K562 (cell line): ENCODE measurements at places on chromosomes 12 and 14.
A peak's percentile ranks its signal among the peaks of the same experiment; 100 is the strongest.

- DNase-seq: peak; percentile 24
These were observed 186.6 kb upstream of the OR4E1 start for GRCh38 chr14:21860172-21860571.

DNA sequence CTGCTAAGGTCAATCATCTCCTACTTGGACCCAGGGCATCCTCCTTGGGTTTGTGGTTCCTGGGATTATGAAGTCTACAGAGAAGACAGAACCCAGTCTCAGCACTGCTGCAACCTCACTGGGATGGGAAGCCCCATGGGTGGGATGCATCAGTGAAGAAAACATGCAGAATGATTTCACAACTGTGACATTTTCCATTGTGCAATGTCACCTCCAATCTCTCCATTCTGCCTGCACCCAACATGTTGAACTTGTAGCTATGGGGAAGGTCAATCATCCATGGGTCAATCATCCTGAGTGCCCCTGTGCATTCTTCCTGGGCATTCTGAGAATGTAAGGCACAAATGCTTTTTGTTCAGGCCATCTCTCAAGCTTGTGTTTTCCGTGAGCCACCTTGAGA, 1004.4 kb upstream of the TMEM132C start:
- DNase-seq: no peak

DNA sequence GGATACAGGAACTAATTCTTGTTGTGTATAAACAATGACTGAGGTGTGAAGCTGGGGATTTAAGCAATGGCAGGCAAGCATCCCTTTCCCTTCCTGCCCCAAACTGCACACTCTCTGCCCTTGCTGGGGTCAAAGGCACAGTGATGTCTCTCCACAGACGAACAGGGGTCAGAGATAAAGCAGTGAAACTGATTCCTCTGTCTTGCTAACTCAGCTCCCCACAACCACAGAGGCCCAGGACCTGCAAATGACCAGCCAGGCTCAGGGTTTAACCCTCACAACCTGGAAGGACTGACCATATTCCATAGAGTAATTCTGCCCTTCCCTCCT, 67.2 kb downstream of the CCDC88C start:
- DNase-seq: no peak

- peak; percentile 72 for DNase-seq
These were observed 111.6 kb downstream of the RBM19 start for GRCh38 chr12:113854385-113855142.

DNA sequence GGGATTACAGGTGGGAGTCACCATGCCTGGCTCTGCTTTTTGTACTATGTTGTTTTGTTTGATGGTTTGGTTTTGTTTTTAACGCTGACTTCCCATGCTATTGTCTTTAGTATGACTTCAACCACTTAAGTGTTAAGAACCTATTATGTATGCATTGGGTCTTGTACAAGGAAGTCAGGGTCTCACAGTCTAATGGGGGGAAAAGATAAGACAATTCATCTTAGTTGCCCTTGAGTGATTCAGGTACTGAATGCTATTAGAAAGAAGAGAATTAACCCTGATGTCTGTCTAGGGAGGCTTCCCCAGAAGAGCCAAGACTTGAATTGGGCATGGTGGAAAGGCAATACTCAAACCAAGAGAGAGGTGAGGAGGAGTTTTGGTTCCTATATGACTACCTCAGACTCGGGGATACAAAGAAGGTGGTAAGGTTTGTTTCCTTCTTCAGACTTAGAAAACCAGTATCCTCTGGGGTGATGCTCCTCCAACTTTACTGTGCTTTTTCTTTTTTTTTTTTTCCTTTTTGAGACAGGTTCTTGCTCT, 64.6 kb downstream of the SUSD6 start:
- no peak for DNase-seq

- no peak for DNase-seq
These were observed 5.5 kb upstream of the NR1H4 start for GRCh38 chr12:100468126-100468525.

- no peak for DNase-seq
These were observed 129.9 kb downstream of the CRACR2A start for GRCh38 chr12:3622822-3623690.

DNA sequence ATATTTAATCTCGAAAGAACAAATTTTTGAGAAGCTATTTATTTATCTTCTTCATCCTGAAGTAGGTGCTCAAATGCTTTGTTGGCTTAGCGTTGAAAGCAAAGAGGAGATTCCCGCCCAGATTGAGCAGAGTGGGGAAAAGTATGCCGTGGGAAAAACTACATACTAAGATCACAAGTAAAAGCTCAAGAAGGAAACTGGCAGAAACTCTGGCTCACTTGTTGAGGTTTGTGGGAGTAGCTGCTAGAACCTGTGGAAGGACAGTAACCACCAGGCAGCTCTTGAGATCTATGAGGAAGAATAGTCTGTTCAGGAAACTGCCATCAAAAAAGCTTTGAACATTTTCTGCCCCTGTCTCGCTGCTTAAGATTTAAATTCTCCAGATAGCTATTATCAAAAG, 3.9 kb downstream of the MYRFL start:
- DNase-seq: no peak

GRCh38 chr12:119804011-119804641, 73.0 kb downstream of the CIT start:
- peak; percentile 37 for DNase-seq

DNA sequence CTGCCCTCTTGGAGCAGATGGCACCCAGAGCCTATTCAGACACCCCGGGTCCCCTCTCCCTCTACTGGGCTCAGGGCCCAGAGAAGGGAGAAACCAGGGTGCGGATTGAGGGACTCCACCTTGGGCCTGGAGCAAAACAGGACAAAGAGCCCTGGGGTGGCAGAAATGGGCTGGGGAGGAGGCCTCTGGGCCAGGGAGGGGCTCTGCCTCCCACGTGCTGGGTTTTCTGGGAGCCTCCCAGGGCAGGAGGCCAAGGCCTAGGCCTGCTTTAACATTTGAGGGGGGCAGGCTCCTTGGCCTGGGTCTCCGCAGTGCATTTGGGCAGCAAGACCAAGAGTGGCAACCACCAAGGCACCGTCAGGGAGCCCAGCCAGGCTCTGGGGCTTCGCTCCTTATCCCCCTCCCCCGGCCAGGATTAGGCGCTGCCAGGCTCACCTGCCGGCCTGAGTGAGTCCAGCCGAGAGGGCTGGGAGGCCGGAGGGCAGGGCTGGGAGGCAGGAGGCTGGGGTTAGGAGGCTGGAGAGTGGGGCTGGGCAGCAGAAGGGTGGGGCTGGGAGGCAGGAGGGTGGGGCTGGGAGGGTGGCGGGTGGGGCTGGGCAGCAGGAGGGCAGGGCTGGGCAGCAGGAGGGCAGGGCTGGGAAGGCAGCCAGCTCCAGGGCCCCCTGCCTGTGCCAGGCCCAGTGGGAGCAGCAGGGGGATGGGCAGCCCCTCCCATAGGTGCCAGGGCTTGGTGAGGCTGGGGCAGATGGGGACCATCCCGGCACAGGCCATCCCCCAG, 101.8 kb upstream of the EIF5 start:
- DNase-seq: no peak

GRCh38 chr12:47343684-47344567, 264.2 kb upstream of the AMIGO2 start:
- no peak for DNase-seq

- DNase-seq: no peak
These were observed 4.9 kb downstream of the BMP4 start for GRCh38 chr14:53951627-53952303.

DNA sequence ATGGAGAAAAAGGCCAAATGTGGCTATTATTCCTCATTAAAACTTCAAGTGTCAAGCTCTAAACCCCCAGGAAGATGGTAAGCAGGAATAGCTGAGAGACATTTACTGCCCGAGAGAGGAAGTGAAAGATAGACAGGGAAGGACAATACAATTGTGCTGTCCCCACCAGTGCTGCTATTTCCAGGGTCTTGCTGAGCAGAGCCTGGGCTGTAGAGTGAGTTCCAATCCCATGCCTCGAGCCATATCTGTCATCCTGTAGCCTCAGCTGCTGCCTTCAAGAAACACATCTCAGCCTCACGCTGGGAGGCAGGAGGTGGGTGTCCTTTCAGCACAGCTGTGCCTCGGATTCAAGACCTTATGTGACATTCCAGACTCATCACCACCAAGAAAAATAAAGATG, 114.0 kb downstream of the RPAP3 start:
- no peak for DNase-seq

GRCh38 chr14:94501588-94502516, 7.4 kb downstream of the SERPINA12 start:
- no peak for DNase-seq

- DNase-seq: no peak
These were observed 1338.8 kb upstream of the SEL1L start for GRCh38 chr14:82872494-82872893.

DNA sequence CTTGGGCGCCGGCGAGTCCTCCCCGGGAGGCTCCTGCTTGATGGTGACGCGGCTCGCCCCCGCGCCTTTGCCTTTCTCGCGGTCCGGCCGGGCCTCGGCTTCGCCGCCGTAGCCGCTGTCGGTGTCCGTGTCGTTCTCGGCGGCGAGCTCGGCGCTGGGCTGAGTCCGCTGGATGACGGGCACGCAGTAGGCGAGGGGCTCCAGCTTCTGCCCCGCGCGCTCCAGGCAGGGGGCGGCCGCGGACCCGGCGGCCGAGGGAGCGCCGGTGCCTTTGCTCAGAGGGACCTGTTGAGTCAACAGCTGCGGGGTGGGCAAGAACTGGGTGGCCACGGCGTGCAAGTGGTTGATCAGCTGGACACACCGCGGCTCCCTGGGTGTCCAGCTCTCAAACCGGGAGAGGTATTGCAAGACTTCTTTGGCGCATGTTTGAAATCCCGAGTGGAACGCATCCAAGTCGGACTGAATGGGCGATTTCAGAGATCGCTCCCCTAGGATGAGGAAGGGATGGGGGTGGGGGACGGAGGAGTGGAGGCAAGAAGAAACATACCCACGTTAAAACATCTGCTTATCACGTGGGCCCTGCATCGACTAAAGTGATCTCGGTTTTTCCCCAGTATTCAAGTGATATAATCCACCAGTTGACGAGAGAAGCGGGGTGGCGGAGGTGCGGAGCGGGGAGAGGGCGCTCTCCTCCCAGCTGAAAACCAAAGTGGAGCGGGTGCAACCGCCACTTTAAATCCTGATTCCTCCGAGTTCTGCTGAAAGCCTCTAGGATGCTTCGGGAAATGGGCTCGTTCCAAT, 2.0 kb downstream of the BHLHE41 start:
- DNase-seq: peak; percentile 25

- no peak for DNase-seq
These were observed 249.0 kb downstream of the CACNA1C start for GRCh38 chr12:2301531-2302461.

DNA sequence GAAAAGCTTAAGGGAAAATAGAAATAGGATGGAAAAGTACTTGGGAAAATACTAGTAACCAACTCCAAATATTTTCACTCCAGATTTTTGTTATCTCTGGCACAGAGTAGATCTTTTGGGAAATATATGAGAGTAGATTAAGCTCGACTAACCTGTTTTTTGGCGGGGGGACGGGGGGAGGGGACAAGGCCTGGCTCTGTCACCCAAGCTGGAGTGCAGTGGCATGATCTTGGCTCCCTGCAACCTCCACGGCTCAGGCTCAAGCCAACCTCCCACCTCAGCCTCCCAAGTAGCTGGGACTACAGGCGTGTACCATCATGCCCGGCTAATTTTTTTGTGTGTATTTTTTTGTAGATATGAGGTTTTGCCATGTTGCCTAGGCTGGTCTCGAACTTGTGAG, 4.8 kb downstream of the DHRS7 start:
- no peak for DNase-seq

DNA sequence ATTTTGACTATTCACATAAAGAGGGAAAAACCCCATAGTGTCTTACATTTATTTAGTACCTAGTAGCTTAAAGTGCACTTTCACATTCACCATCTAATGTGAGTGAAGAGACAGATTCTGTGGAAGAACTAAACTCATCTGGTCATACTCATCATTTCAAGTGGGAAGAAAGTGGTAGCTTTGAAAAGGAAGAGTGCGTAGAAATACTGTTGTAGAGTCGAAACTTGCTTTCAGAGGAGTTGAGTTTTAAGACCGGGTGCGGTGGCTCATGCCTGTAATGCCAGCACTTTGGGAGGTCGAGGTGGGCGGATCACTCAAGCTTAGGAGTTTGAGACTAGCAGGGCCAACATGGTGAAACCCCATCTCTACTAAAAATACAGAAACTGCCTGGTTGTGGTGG, 222.2 kb downstream of the ERC1 start:
- no peak for DNase-seq

GRCh38 chr14:101960225-101960624, 4.1 kb upstream of the DYNC1H1 start:
- peak; percentile 30 for DNase-seq

- no peak for DNase-seq
These were observed 194.6 kb downstream of the PAX9 start for GRCh38 chr14:36856095-36856878.

- DNase-seq: no peak
These were observed 82.9 kb downstream of the TSPAN9 start for GRCh38 chr12:3160081-3160480.

DNA sequence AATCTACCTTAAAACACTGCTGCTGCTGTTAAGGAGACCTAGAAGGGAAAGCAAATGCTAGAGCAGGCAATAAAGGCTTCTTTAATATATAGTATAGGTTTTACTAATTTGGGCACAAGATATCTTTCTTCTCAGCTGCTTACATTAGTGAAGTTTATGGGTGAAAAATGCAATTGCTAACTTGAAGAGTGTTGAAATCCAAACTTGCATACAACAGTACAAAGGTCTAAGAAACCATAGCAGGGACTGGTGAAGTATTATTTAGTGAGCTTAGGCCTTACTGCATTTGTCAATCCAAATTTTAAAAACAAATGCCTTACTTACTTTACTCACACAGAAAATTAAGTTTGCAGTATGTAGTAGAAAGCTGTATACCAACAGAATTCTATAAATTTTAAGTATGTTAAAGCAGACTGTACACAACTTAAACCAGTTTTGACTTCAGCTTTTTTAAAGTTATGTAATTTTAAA, 1.4 kb upstream of the AP4S1 start:
- no peak for DNase-seq

- peak; percentile 32 for DNase-seq
These were observed 29.3 kb upstream of the ZFP36L1 start for GRCh38 chr14:68822132-68822651.

GRCh38 chr14:69868363-69868963, 10.8 kb upstream of the SMOC1 start:
- DNase-seq: no peak

GRCh38 chr14:90674716-90675115, 141.5 kb downstream of the TTC7B start:
- DNase-seq: no peak

GRCh38 chr12:75870878-75871277, 160.7 kb downstream of the PHLDA1 start:
- no peak for DNase-seq

- no peak for DNase-seq
These were observed 207.6 kb downstream of the BCL11B start for GRCh38 chr14:99064262-99064954.
